ENCODE measurements at places on chromosomes 16 and 17.

GRCh38 chr17:56717471-56717870 is 116.2 kb downstream of the C17orf67 start:
- DNase-seq, result no peak

GRCh38 chr17:79466562-79467350 is 144.1 kb downstream of the RBFOX3 start:
- no peak for DNase-seq

DNA sequence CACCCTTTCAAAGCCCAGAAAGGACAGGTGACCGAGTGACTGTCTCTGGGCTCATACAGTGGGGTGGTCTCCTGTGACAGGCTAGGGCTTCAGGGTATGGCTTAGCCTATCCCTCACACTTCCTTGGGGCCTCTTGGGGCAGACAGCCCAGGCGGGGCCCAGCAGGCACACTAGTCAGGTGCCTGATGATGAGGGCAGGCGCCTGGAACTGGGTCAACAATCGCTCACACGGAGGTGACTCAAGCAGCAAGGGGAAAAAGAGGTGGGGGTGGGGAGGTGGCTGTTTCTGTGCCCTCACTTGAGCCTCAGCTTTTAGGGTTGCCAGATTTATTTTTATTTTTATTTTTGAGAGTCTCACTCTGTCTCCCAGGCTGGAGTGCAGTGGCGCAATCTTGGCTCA is 6.4 kb upstream of the GRN start:
- DNase-seq, result no peak

GRCh38 chr17:32596628-32597027 is 109.8 kb downstream of the CDK5R1 start:
- DNase-seq, result no peak

DNA sequence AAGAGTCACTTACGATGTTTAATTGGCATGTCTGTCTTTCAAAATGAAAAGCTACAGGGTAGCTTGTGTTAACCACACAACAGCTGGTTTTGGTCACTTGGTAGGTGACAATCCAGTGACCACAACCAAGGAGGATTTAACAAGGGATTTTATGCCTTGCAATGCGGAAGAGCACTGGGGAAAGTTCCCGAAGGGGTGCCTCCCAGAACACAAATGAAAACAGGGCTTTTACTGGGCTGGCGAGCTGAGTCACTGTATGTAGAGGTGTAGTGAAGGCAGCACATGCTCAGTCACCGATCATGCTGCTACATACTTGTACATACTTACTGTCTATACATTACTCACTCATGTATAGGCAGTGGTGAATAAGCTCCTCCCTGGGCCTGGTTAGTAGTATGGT is 483.5 kb downstream of the CDH13 start:
- no peak for DNase-seq

DNA sequence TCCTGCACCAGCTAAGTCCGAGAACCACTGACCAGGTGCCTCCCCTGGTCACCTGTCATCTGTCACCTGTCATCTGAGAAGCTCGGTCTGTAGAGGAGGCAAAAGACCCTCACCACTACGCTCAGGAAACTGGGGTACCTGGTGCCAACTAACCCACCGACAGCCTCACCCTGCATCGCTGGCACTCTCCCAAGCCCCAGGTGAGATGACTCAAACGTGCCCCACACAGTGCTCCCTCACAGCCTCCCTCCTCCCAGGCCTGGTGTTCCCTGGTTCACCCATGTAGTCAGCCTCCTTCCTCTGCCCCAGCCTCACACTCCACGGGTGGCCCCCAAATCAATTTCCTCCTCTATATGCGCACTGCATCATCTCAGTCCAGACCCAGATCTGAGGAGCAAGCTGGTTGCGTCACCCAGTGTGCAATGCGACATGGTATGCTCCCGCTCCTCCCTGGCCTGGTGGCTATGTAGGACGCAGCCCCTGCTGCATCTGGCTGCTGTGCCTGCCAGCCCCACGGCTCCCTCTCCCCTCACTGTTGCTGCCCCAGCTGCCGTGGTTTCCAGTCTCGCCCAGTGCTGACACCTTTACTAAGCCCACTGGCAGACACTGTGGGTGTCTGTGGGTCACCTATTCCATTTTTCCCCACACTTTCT is 68.3 kb downstream of the GTF3C1 start:
- no peak for DNase-seq

GRCh38 chr17:66000216-66000615 is 191.7 kb downstream of the CEP112 start:
- no peak for DNase-seq

DNA sequence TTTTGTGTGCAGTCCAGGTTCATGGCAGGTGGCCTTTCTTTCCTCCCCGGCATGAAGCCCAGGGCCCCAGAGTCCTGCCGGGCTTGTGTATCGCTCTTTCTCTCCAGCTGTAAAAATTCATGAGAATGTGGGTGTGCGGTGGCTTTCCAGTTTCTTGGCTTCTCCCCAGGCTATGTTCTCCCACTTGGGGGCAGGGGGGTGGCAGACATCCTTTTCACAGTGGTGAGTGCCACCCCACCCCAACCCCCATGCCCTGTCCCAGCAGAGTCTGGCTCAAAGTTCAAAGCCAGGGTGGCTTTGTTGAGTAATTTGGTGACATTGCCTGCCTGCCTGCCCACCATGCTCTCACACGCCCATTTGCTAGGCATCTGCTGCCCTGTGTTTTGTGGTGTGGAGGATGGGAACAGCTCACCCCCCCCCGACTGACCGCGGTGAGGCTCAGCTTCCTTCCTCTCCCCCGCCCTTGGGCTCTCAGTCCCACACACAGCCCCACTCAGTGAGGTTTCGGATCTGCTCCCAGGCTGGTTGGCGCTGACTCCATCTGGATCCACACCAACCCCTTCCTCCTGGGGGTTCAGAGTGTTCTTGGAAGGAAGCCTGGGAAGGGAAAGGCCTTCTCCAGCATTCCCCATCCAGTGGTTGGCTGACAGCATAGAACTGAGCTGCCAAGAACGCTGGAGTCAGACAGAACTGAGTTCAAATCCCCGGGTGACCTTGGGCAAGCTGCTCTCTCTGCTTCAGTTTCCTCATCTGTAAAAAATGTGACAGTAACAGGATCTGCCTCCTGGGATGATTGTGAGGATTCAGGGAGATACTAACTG is 36.0 kb downstream of the CHD9 start:
- no peak for DNase-seq

GRCh38 chr16:84739349-84740124 is 39.7 kb downstream of the USP10 start:
- DNase-seq, result no peak

- DNase-seq, result no peak
Measured at GRCh38 chr17:1727876-1728630, 3.5 kb downstream of the WDR81 start.

GRCh38 chr17:51830451-51830850 is 328.1 kb downstream of the CA10 start:
- DNase-seq, result no peak

- DNase-seq, result no peak
Measured at GRCh38 chr16:30151091-30151490, 28.1 kb upstream of the MAPK3 start.

- peak; percentile 76 for DNase-seq
Measured at GRCh38 chr16:89201439-89202377, 1.4 kb upstream of the SLC22A31 start.

DNA sequence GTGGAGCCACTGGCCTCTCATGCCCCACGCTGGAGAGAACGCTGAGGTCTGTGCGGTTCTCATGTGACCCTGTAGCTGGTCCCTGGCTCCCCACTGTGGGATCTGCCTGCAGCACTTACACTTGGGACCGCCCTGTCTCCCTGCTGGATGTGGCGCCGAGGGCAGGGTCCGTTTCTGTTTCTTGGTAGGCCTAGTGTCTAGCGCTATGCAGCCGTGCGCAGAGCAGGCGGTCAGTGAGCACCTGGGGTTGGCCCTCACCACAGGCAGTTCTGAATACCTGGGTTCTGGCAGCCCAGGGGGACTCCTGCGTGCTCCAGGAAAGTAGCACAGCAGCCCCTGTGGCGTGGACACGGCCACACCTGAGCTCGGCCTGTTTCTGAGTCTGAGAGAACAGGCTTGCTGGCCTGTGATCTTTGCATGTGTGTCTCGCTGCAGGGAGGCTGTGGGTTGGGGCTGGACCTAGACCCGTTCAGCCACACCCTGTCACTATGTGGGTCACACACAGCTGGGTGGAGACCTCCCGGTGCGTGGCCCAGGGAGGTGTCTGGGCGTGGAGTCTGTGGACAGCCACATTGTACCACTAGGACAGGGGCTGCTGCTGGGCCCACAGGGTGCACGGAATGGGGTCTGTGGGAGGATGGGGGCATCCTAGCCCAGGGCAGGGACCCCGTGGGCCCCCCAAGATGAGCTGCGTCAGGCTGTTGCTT is 2.8 kb downstream of the CAPN15 start:
- no peak for DNase-seq

DNA sequence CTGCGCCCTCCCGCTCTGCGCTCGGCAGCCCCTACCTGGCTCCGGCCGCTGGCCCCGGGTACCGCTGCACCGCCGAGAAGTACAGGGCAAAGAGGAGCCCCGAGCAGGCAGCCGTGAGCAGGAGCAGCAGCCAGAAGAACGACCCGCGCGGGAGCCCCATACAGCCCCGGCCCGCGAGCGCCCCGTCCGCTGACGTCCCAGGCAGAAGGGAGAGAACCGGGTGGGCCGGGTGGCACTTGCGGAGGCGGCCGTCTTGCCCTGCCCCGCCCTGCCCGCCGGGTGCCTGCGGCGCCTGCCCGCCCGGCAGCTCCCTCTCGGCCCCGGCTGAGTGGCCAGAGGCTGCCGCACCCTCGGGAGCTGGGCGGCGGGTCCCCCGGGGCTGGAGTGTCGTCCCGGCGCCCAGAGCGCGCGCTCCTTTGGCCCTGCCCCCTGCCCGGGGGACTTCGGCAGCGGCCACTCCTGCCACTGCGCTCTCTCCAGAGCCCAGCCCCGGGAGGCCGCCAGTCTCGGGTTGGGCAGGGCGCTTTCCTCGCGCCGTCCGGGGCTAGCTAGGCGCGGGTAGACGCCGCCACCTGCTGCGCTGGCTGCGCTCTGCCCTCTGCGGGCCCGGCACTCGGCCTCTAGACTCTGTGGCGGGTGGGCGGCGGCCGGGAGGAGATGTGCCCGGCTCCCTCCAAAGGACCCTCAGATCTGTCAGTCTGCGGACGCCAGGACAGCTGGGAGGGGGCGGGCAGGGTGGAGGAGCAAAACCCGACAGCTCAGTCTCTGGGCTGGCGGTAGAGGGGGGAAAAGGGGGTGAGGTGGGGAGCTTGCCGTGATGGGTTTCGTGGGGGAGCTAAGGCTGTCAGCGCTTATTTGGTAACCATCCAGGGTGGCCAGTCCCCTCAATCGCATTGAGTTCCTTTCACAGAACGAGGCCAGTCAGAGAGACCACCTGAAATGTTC is at the start of gene ST6GALNAC2:
ST6GALNAC2 (minus strand) TSS at position 212 of the 945 bp plus-strand sequence; CDS start at position 160, 52 bp downstream.
- no peak for DNase-seq

- no peak for DNase-seq
Measured at GRCh38 chr16:68993885-68994284, 111.6 kb upstream of the HAS3 start.

DNA sequence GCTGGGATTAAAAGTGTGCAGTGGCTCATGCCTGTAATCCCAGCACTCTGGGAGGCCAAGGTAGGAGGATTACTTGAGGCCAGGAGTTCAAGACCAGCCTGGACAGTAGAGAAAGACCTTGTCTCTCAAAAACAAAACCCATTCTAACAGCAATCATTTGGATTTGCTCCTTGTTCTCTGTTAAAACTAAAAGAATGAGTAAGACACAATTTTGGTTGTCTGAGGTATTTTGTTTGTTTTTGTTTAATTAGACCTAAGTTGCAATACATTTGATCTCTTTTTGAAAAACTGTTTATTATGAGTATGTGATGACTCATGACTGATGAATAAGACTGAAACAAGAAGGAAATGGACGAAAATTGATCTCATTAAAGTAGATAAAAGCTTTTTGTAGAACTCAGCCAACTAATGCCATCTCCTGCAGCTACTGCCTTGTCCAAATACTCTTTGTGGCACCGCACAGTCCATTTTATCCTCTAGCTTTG is 29.0 kb downstream of the GLG1 start:
- no peak for DNase-seq

DNA sequence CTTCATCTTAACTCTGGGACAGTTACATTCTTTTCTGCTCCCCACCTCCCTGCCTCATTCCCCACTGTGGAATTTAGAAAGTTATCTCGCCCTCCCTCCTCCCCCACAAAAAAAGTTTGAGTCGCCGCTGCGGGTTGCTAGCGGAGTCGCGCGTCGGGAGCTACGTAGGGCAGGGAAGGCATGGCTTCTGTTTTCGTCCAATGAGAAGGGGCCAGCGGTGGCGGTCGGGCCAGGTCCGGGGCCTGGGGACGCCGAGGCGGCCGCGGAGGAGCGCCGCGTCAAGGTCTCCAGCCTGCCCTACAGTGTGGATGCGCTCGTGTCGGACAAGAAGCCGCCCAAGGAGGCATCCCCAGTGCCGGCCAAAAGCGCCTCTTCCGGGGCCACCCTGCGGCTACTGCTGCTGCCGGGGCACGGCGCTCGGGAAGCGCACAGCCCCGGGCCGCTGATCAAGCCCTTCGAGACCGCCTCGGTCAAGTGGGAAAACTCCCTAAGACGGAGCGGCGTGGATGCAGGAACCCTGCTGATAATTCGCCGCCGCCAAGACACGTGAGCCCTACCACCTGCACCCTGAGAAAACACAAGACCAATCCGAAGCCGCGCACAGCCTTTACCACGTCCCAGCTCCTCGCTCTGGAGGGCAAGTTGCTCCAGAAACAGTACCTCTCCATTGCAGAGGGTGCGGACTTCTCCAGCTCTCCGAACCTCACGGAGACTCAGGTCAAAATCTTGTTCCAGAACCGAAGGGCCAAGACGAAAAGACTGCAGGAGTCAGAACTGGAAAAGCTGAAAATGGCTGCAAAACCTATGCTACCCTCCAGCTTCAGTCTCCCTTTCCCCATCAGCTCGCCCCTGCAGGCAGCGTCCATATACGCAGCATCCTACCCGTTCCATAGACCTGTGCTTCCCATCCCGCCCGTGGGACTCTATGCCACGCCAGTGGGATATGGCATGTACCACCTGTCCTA is 8.9 kb downstream of the OR4D1 start:
- peak; percentile 60 for DNase-seq

- no peak for DNase-seq
Measured at GRCh38 chr16:82584553-82585152, 42.1 kb upstream of the CDH13 start.

- DNase-seq, result no peak
Measured at GRCh38 chr17:83026311-83026811, 53.0 kb upstream of the METRNL start.

GRCh38 chr17:75447951-75448856 is 8.2 kb upstream of the TMEM94 start:
- DNase-seq, result no peak

DNA sequence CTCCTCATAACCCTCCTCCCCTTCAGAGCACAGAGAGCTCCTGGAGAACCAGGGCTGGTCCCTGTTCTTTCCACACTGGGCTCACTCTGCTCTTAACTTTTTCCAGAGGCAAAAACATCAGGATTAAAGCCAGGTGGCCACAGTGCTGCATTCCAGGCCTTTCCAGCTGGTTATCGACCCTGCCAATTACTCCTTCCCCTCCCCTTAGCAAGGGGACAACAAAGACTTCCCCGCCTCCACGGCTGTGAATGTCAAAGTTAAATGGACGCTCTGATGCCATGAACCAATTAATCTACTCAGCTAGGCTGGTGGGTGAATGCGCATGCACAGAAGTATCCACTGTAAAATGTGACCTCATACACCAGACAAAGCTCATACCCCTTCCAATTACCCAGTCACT is 23.1 kb downstream of the ACLY start:
- DNase-seq, result no peak

GRCh38 chr17:34820248-34820801 is 140.9 kb downstream of the CCT6B start:
- DNase-seq, result no peak

- DNase-seq, result peak; percentile 97
Measured at GRCh38 chr17:30378825-30379302, at the start of gene CPD. TSS of gene CPD (plus strand) at chr17:30378927. CDS start at chr17:30378981, 54 bp downstream.

Measured in stimulated activated CD4-positive, alpha-beta T cell treated with anti-CD3 and anti-CD28 coated beads, Interleukin-4, amount 100 ng/mL, for 48 hours (primary cell).